Activated naive CD4-positive, alpha-beta T cell treated with anti-CD3 and anti-CD28 coated beads for 36 hours (primary cell): ENCODE measurements at places on chromosomes 11 and 22. TPM values are rescaled to one million over a fixed set of nuclear protein-coding genes. Genes with fewer than 3 reads are reported as not detected.

DNA sequence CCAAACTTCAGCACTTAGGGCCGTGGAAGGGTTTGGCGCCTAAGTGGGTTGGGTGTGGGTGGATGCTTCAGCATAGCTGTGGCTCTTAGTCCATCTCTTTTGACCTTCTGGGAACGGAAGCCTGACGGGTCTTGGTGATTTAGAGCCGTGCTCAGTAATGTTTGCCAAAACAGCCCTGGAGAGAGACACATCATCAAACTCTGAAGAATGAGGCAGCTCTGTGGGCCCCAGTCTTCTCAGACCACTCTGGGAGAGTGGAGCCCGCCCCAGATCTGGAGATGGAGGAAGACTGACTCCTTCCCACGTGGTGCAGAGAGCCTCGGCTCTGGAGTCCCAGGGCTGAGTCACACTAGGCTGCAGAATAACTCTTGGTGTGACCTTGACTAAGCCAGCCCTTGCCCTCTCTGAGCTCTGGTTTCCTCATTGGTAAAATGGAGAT, 168.9 kb downstream of the C11orf91 start:
- H3K27ac ChIP-seq: no peak overlapping the region
- no peaks in the 10 kb centered on the region for H3K4me1 ChIP-seq
- H3K4me3 ChIP-seq: no peak overlapping the region
- H3K36me3 ChIP-seq: no peaks in the 10 kb centered on the region

DNA sequence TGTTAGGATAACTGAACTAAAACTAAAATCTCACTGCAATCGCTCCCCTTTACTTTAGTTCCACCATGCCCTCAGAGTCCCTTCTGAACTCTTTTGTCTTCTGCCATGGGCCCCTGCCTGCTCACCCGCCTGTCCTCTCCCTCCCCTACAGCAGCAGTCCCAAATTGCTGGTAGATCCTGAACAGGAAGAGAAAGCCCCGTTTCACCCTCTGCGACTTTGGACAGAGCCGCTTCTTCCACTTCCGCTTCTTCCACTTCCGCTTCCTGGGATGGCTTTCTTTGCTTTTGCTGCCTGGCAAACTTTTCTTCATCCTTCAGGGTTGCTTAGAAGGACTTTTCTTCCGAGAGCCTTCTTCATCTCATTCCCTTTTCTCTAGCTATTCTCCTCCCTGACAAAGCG, 35.7 kb upstream of the TLCD5 start:
- no peaks in the 10 kb centered on the region for H3K4me1 ChIP-seq
- H3K27ac ChIP-seq: no peak overlapping the region
- peaks cover 42% of the 10 kb centered on the region for H3K27me3 ChIP-seq
- no peak overlapping the region for H3K4me3 ChIP-seq
- H3K36me3 ChIP-seq: no peaks in the 10 kb centered on the region
- DNase-seq: no peak

Gene MYOD1
- not detected for total RNA-seq

- peaks cover 20% of the 10 kb centered on the region for H3K36me3 ChIP-seq
- no peaks in the 10 kb centered on the region for H3K27me3 ChIP-seq
- no peak for DNase-seq
Observed at GRCh38 chr11:124627546-124627945, 4.9 kb downstream of the TBRG1 start.

DNA sequence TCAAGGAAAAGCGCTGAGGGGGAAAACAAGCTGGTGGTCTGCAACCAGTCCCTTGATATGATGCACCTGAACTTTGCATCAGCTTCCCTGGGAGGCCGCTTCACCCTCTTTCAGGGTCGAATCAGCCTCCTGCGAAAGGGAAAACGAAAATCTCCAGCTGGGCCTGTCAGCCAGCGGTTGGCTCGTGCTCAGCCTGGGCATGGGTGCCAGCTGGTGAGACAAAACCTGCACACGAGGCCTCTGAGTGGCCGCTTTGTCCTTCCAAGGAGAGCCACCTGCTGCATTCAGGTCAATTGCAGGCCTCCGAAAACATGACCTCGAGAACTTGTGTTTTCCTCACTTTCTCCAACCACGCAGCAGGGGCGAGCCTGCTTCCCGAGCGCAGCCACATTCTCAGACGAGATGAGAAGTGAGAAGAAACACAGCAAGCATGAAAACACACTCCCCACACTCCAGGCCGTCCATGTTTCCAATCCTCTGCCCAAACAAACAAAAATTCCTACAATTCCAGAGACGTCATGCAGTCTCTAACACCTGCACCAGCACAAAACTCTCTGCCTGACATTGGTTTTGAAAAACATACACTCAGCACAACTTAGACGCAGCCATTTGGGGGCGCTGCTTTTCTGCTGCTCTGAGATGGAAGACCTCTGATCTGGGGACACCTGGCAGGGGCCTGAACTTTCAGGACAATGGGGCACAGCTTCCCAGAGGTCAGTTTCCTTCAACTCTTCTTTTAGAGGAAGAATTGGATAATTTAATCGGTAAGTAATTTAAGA, 77.1 kb downstream of the DHCR7 start:
- H3K27ac ChIP-seq: no peak overlapping the region
- DNase-seq: no peak
- peaks cover 4% of the 10 kb centered on the region for H3K27me3 ChIP-seq
- H3K4me3 ChIP-seq: no peak overlapping the region
- no peaks in the 10 kb centered on the region for H3K4me1 ChIP-seq

- DNase-seq: peak; percentile 94
- H3K27me3 ChIP-seq: peaks cover 39% of the 10 kb centered on the region
- H3K27ac ChIP-seq: no peak overlapping the region
- no peak overlapping the region for H3K4me3 ChIP-seq
- H3K4me1 ChIP-seq: peaks cover 35% of the 10 kb centered on the region
- no peaks in the 10 kb centered on the region for H3K36me3 ChIP-seq
Observed at GRCh38 chr11:57644748-57645688, 4.7 kb downstream of the YPEL4 start.

GRCh38 chr22:17271711-17272451, 52.6 kb upstream of the ADA2 start:
- H3K4me3 ChIP-seq: no peak overlapping the region
- H3K36me3 ChIP-seq: no peaks in the 10 kb centered on the region
- no peaks in the 10 kb centered on the region for H3K27me3 ChIP-seq
- H3K4me1 ChIP-seq: peaks cover 12% of the 10 kb centered on the region
- no peak overlapping the region for H3K27ac ChIP-seq

GRCh38 chr11:91261513-91261912, 963.1 kb upstream of the FAT3 start:
- no peaks in the 10 kb centered on the region for H3K4me1 ChIP-seq
- no peak overlapping the region for H3K27ac ChIP-seq
- H3K36me3 ChIP-seq: no peaks in the 10 kb centered on the region
- no peaks in the 10 kb centered on the region for H3K27me3 ChIP-seq
- H3K4me3 ChIP-seq: no peak overlapping the region
- no peak for DNase-seq

- no peak within 1 kb of the TSS for H3K27ac ChIP-seq
- H3K27me3 ChIP-seq: peaks cover 17% of the 10 kb centered on the region
- H3K36me3 ChIP-seq: peaks cover 2% of the 10 kb centered on the region
- peak within 1 kb of the TSS; percentile 81 for H3K4me3 ChIP-seq
- DNase-seq: peak; percentile 45
- peaks cover 20% of the 10 kb centered on the region for H3K4me1 ChIP-seq
Observed at GRCh38 chr11:118607401-118608359, at the start of gene PHLDB1. PHLDB1 (plus strand) TSS chr11:118607615; CDS start chr11:118613837, 6,222 bp downstream.

Gene KRTAP5-9
- not detected for total RNA-seq

DNA sequence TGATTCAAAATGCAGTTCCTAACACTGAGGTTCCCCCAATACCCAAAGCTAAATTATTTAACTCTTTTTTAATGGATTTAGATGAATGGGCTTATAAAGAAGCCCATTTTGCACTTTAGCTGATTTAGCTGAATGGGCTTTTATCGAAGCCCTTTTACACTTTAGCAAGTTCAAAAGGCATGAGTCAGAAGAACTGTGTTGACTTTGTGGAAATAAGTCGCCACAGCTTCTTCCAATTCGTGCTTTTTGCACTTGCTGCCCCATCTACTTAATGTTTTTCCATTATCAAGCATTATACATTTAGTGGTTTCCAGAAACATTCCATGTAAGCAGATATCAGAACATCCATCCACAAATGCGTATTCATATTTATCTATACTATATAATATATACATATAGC, 20.5 kb upstream of the GRIA4 start:
- H3K27ac ChIP-seq: no peak overlapping the region
- no peak overlapping the region for H3K4me3 ChIP-seq
- no peak for DNase-seq
- H3K27me3 ChIP-seq: no peaks in the 10 kb centered on the region
- H3K36me3 ChIP-seq: no peaks in the 10 kb centered on the region

DNA sequence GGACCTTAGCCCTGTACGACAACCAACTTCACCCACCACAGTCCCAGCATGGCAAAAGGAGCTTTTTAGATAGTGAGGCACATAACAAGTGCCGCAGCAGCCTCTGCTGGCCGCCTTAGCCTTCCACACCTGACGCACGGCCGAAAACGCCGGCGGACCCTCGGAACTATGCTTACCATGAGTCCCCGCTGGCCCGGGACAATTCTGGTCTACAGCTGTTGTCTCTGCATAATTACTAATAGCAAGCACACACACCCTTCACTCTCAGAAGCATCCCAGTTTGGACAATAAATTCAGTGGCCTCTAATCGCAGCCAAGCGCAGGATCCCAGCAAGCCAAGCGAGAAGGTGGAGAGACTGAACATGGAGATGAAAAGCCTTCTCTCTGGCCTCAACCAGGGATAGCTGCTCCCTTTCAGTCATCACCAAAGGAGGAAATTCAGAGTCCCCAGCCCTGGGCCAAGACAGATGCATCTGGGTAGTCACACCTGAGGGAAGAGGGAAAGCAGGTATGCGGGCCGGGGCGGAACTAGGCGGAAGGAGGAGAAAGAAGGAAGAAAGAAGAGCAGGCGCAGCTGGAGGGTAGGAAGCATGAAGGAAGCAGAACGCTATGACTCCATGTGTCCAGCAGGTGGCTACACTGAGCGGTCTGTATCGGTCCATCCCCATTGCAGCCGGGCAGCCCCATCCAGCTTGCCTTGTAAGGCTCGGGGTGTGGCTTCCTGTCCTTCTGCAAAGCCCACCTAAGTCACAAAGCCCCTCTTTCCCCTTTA, 40.3 kb downstream of the BUD13 start:
- H3K4me1 ChIP-seq: peaks cover 10% of the 10 kb centered on the region
- H3K27ac ChIP-seq: no peak overlapping the region
- peak; percentile 77 for DNase-seq
- H3K36me3 ChIP-seq: no peaks in the 10 kb centered on the region

- no peaks in the 10 kb centered on the region for H3K27me3 ChIP-seq
- no peak overlapping the region for H3K4me3 ChIP-seq
Observed at GRCh38 chr11:111059726-111060125, 185.8 kb upstream of the POU2AF2 start.

DNA sequence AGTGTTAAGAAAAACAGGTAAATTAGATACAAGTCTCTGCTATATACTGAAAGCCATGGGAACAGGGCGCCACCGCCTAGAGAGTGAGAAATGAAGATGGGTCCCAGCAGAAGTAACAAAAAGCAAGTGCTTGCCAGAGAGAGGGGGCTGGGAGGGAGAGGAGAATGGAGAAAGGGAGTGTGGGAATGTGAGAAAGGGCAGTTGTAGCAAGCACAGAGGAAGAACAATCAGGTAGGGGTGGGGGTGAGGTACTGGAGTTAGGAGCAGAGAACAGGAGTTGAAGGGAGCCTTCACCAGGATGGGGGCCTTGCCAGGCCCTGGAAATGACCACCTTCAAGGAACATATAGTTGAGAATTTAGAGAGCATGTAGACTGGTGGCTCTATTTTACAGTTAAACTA, 66.8 kb downstream of the TCF20 start:
- H3K27me3 ChIP-seq: no peaks in the 10 kb centered on the region
- no peak overlapping the region for H3K4me3 ChIP-seq

Gene KCNC1
- not detected for total RNA-seq

Gene OR52K1
- not detected for total RNA-seq

DNA sequence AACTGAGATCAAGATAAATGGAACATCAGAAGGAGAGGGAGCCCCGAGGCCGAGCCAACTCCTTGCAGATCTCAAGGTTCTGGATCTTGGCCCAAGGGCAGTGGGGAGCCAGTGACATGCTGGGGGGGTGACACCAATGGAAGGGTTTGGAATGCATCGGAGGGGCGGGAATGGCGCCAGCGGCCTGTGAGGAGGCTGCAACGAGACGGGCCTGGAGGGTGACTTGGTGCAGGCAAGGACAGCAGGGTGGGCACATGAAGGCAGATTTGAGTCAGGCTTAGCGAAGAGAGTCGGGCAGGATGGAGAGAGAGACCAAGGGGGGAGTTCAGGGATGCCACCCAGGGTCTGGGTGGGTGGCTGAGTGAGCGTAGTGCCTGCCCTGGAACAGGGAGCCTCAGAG, 23.2 kb downstream of the ELFN2 start:
- H3K4me1 ChIP-seq: no peaks in the 10 kb centered on the region
- H3K36me3 ChIP-seq: no peaks in the 10 kb centered on the region
- H3K27ac ChIP-seq: no peak overlapping the region
- H3K27me3 ChIP-seq: no peaks in the 10 kb centered on the region

Gene TRPC6
- total RNA-seq: not detected

- peaks cover 17% of the 10 kb centered on the region for H3K27me3 ChIP-seq
- no peak for DNase-seq
- no peaks in the 10 kb centered on the region for H3K36me3 ChIP-seq
- no peak overlapping the region for H3K4me3 ChIP-seq
- no peak overlapping the region for H3K27ac ChIP-seq
Observed at GRCh38 chr22:48075604-48076003, 1313.2 kb downstream of the TBC1D22A start.

DNA sequence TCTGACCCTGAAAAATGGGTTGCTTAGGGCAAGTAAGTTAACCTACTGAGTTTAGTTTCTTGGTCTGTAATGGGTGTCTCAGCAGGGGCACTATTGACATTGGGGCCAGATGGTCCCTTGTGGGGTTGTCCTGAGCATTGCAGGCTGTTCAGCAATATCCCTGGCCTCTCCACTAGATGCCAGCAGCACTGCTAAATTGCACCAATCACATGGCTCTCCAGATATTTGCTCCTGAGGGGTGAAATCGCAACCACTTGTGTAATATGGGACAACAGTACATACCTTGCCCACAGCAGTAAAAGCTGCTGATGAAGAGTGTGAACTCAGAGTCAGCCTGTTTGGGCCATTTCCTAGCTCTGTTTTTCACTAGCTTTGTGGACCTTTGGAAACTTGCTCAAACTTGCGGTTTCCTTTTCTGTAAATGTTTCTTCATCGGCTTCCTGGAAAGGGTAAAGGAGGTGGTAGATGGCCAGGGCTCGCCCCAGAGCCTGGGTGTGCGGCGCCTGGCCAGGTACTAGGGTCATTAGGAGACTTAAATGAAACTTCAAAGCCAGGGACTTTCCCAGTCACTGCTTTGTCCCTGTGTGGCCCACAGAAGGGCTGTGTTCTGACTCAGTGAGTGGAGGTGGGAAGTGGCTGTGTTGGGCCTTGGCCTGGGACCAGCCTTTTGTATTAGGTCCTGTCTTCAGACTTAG, 13.0 kb downstream of the NCF4 start:
- H3K4me3 ChIP-seq: no peak overlapping the region
- H3K4me1 ChIP-seq: peaks cover 11% of the 10 kb centered on the region
- DNase-seq: peak; percentile 38
- H3K36me3 ChIP-seq: no peaks in the 10 kb centered on the region
- no peak overlapping the region for H3K27ac ChIP-seq

- no peaks in the 10 kb centered on the region for H3K27me3 ChIP-seq
- no peak overlapping the region for H3K4me3 ChIP-seq
- DNase-seq: no peak
- peak overlapping the region; percentile 85 for H3K27ac ChIP-seq
- peaks cover 40% of the 10 kb centered on the region for H3K36me3 ChIP-seq
- peaks cover 48% of the 10 kb centered on the region for H3K4me1 ChIP-seq
Observed at GRCh38 chr11:70206226-70206981, 3.3 kb downstream of the FADD start.

Gene SULT4A1
- not detected for total RNA-seq

Gene RAG2
- not detected for total RNA-seq

Gene EIF4ENIF1
- total RNA-seq: 29.0 TPM
